Sciatic nerve (tissue), 2 donors: ENCODE measurements at places on chromosomes 11 and 22. TPM values are rescaled to one million over a fixed set of nuclear protein-coding genes. Genes with fewer than 3 reads are reported as not detected.

GRCh38 chr22:44755417-44755816 is 3.0 kb downstream of the ARHGAP8 start:
- DNase-seq, result no peak

DNA sequence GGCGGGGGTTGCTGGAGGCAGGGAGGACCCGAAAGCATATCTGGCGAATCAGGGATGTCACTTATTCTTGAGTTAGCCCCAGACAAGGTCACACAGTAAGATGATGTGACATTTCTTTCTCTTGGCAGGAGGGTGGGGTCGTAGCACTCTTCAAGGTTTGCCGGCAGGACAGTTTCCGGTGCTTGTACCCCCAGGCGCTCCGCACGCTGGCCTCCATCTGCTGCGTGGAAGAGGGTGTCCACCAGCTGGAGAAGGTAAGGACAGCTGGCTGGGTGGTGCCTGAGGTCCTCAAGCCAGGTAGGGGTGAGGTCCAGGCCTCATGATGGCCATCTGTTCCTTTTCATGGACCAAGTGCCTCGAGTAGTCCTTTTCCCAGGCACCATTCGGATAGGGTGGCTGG is 86.0 kb downstream of the INSC start:
- no peak for DNase-seq

GRCh38 chr22:39627865-39628562 is 57.5 kb downstream of the CACNA1I start:
- no peak for DNase-seq

- DNase-seq, result no peak
Measured at GRCh38 chr22:31377612-31378011, 21.8 kb upstream of the DRG1 start.

GRCh38 chr11:36265793-36266628 is 23.2 kb downstream of the COMMD9 start:
- peak; percentile 75 for DNase-seq

- DNase-seq, result no peak
Measured at GRCh38 chr22:50243685-50244419, 971 bp downstream of the TUBGCP6 start.

DNA sequence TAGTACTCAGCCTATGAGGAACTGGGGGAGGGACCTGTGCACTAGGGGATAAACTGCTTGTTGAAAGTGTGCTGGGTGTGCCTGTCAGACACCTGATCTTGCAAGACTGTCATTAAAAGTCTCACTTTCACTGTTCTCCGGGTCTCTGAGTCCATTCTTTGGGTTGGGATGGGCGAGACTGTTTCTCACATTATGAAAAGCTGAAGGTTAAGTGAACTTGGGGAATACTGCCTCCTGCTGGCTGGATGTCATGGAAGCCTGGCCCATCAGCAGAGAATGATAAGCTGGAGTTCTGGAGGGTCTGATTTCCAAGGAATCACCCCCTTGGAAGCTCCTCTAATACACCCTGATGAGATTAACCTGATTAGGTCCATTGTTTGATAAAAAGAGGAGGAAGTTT is 9.0 kb upstream of the VPREB1 start:
- DNase-seq, result no peak

DNA sequence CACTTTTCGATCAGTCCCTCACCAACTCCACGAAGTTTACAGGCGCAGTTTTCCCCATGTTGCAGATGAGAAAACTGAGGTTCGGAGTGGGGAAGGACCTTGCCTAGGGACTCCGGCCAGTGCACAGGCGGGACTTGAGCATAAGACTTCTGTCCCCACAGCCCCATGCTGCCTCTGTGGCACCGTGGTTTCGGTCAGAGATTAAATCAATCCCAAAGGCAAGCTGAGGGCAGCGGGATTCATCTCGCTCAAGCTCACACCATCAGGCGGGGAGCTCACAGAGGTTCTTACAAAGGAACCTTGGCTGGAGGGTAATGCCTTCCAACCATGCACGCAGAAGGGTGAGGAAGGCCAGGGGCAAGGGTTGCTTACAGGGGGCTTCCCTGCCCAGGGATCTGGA is 115.5 kb downstream of the PHF21B start:
- no peak for DNase-seq

ZBTB16 gene
- 22.7 TPM for total RNA-seq
